GM04504 (cell line): ENCODE measurements at places on chromosomes 6 and 20.

DNA sequence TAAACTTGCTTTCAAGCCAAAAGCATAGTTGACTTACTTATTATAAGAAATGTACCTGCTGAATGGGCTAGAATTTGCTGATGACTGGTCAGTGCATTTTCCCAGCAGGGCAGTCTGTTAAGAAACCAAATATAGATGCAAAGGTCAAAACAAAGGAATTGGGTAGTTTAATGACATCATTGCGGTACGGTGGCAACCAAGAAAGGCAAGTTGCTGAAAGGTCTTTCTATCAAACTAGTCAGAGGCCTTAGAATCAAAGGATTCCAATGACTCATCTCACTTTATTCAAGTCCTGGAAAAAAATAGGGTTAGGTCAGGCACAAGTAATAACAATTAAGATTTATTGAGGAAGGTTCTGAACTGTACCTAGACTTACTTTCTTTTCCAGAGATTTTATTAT, 76.4 kb downstream of the KIZ start:
- DNase-seq, result peak; percentile 16

- peak; percentile 79 for DNase-seq
Measured at GRCh38 chr20:33130568-33131061, 37.3 kb upstream of the BPIFA2 start.

DNA sequence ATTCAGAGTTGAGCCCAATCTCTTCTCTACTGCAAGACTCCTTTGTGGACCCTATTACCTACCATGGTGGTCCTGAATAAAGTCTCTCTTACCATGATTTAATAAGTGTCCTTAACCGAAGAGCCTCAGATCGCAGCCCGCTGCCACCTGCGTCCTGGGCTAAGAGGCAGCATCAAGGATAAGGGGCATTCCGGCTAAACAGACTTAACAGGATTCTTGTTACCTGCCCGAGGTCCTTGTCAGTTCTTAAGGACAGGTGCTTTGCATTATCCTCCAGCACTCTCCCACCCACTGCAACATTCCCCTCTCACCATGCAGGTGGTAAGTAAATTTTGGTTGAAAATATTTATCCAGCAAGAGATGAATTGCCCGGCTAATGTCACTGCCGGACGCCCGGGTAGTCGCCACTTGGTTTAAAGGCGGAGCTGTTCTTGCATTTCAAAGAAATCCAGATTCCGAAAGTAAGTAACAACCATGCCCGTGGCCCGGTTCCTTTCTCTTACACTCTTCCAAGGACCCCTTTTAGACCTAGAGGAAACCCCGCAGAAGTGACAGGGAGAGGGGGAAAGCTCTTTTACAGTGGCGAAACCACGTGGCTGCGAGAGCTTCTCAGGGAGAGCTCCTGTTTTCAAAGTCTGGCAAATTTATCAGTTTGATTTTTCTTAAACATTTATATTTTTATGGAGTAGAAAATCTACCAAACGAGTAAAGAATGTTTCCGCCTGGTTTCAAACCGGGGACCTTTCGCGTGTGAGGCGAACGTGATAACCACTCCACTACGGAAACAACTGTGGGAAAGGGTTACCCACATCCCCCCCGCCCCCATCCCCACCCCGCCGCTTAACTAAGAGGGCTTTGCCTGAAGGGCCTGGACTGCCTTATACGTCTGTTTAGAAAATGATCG, 41.9 kb upstream of the PRSS16 start:
- no peak for DNase-seq

GRCh38 chr6:14718861-14719260, 527.0 kb upstream of the JARID2 start:
- no peak for DNase-seq

DNA sequence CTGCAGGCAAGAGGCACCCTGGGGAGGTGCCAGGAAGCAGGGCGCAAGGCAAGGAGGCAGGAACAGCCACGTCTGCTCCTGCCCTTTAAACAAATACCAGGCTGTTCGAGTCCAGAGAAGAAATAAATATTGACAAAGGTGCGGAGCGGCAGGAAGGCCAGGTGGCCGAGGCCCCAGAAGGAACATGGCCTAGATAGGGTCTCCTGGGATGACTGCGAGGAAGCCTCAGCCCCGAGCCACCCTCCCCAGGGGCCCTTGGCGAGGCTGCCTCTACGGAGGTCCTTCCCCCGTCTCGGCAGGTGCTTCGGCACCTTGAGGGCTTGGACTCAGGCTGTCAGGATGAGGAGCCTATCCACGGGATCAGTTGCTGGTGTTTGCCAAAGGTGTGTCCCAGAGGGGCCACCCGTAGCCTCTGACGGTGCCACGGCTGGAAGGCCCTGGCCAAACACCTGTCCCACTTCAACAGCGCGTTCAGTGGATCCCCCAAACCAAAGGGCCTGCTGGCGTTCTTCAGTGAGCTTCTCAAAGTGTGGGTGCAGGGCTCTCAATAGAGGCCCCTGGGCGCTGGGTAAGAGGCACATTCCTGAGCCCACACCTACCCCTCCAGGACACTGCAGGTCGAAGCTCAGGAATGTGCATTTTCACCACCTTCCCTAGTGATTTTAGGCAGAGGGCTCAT, 39.8 kb downstream of the SNX5 start:
- no peak for DNase-seq

- no peak for DNase-seq
Measured at GRCh38 chr6:168852376-168852884, 401.2 kb downstream of the THBS2 start.

- DNase-seq, result no peak
Measured at GRCh38 chr6:149317644-149318571, at the start of gene TAB2. Gene TAB2 (plus strand): TSS chr6:149317712. CDS start chr6:149369998, 52,286 bp downstream.

DNA sequence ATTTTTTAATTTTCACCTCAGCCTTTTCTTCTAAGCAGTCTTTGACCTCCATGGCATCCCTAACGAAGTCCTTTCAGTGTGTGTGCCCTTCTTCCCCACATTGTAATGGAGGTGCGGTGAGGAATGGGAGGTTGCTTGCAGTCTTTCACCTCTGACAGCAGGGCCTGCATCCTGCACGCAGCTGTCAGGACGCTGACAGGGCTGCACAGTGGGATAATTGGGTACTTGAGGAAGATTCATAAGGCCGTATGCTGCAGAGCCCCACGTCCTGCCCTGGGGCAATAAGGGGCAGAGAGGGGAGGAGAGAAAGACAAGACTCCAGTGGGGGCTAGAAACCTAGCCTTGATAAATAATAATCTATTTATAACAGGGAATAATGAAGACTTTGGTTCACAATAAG, 184.7 kb downstream of the SAMD5 start:
- DNase-seq, result no peak

GRCh38 chr6:167767715-167768107, 59.0 kb upstream of the AFDN start:
- DNase-seq, result no peak

DNA sequence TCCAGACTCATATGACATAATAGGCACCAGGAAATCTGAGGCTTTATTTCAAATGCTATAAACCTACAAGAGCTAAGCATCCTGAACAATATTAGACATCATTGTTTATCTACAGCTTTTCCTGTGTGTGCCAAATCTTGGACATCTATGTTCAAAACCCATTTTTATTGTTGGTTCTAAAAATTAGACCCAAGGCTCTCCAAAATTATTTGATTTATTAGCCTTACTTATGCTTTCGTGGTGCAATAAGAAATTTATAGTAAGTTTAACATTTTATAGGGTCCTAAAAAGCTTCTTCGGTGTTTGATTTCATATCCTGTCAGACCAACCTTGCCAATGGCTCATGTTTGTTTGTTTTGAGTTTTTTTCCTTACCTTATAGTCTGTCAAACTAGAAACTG, 1014.5 kb upstream of the MANEA start:
- DNase-seq, result no peak

DNA sequence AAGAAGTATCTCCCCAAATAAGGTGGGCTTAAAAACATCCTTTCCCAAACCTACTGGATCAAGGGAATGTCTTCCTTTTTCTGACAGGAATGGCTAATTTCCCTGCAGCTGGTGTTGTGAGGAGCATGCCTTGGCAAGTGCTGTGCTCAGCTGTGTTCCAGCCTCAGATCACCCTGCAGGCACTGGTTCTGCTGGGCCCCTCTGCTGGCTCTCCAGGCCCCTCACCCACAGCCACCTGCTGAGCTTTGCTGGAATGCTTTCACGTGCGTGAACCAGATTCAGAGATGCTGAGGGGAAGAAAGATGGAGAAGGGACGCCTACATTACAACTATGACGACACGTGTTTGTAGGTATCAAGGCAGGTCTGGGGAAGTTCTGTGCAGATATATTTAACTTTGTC, 71.3 kb upstream of the FOXC1 start:
- DNase-seq, result no peak

- DNase-seq, result no peak
Measured at GRCh38 chr20:53929974-53930650, 140.3 kb downstream of the BCAS1 start.

DNA sequence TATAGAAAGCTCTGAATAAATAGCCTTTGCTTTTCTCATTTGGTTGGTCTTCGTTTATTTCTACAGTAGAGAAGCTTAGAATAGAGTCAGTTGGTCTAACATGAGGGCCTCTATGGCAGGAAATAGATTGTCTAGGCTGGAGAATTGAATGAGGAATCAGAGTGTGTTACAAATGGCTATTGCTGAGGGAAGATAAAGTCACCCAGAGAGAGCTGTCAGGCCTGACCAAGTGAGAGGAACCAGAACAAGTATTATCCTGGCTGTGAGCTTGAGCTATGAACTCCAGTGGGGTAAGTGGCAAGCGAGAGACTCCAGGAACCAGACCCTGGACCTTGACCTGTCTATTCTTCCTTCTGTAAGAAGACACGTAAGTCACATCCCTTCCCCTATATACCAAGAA, 353.1 kb downstream of the CD83 start:
- no peak for DNase-seq

- DNase-seq, result no peak
Measured at GRCh38 chr6:54646069-54646950, 200.3 kb upstream of the FAM83B start.

- DNase-seq, result no peak
Measured at GRCh38 chr20:46767127-46767761, 57.8 kb downstream of the SLC2A10 start.

- no peak for DNase-seq
Measured at GRCh38 chr20:60897976-60898375, 354.1 kb upstream of the CDH4 start.

GRCh38 chr20:7882076-7882475, 58.2 kb downstream of the HAO1 start:
- no peak for DNase-seq

GRCh38 chr20:37526238-37526838, 1.3 kb downstream of the BLCAP start:
- DNase-seq, result no peak

GRCh38 chr6:151461673-151462072, 9.7 kb upstream of the RMND1 start:
- no peak for DNase-seq

DNA sequence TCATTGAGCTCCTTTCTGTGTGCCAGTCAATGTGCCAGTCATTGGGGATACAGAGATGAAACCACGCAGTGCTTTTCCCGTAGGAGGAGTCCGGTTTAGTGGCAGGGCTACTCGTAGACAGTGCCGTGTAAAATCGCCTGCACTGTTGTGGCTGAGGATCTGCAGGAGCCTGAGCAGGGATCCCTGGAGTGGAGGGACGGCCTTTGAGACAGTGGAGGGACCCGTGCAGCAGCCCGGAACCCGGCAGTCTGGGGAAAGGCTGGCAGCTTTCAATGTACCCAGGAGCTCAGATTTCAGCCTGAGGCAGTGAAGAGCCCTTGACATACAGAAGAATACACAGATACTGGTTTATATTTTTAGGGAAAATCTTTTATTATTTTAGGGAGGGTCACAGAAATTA, 203.3 kb downstream of the ARID1B start:
- no peak for DNase-seq

DNA sequence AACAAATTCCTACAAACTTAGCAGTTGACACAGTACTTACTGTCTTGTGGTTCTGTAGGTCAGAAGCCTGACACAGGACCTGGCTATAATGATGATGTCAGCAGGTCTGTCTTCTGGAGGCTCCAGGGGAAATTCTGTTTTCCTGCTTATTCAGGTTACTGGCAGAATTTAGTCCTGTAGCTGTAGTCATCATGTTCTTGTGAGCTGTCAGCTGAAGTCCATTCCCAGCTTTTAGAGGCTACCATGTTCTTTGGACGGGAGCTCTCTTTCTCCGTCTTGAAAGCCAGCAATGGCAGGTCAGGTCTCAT, 99.2 kb downstream of the HIVEP1 start:
- DNase-seq, result no peak

- no peak for DNase-seq
Measured at GRCh38 chr20:24993337-24994185, 1.0 kb upstream of the APMAP start.

DNA sequence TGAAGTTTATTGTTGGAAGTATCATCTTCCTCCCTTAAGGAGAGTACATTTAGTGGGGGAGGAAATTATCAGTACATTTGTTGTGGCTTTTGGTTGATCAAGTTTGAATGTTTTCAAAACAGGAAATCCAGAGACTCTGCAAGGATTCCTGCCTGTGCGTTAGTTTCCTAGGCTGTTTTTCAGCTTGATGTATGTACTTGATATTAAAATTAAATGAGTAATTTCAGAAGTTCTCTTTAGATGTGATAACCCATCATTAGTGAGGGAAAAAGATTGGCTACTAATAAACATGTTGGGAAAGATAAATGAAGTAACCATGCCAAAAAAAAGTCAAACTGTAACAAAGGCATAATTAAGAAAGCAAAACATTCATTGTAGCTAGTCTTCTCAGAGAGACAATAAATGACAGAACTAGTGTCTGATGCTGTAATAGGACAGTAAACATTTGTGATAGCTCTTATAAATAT, 88.0 kb upstream of the TULP1 start:
- no peak for DNase-seq

DNA sequence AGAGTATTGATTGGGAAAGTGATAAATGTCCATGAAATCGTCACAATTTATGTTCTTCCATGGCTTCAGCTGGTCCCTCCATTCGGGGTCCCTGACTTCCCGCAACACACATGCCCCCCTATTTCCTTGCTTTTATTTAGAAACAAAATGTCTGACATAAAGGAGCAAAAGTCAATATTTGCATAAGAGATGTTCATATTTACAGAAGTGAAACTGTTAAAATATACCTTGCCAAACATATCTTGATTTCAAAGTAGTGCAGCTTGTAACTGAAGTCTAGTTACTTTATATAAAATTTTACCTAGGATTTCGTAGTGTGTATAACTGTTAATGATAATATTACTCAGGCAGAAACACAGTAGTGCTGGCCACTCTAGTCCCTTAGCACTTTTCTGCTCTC, 548.9 kb upstream of the ADGRB3 start:
- DNase-seq, result no peak

- DNase-seq, result no peak
Measured at GRCh38 chr6:56087421-56087820, 160.0 kb downstream of the COL21A1 start.

DNA sequence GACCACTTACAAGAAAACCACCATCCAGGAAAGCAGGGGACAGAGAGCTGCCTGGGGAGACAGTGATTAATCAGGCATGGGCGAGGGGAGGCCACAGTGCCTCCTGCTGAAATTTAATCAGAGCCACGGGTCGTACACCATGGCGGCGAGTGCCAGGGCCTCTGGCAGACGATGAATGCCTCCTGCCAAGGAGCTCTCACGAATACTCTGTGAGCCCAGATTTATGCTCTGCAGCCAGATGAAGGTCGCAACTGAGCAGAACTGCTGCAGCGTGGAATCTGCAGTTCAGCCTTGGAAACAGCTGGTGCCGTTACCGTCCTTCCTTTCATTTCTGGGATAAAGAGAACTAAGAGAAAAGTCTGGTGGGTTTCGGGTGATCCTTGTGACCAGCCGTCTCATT, 85.6 kb downstream of the BFSP1 start:
- no peak for DNase-seq

- DNase-seq, result no peak
Measured at GRCh38 chr6:147099974-147100373, 104.2 kb upstream of the STXBP5 start.
